Memory B cell (primary cell): ENCODE measurements at places on chromosomes 3 and 15.

DNA sequence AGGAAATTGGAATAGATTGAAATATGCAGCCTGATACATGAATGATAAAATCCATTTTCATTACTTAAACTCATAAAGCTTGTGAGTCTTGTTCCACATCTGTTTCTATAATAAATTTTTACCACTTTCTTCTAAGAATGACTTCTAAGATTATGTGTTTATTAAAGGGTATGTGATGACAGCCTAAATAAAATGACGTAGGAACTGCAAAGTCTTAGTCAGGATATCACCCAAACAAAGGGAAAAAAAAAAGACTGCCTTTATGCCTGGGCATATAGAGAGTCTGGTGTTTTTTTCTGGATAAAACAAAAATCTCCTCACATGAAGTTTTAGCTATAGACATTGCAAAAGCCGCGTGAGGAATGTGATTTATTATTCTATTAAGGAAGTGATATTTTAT lies 844.0 kb downstream of the DIPK2A start:
- DNase-seq: no peak

DNA sequence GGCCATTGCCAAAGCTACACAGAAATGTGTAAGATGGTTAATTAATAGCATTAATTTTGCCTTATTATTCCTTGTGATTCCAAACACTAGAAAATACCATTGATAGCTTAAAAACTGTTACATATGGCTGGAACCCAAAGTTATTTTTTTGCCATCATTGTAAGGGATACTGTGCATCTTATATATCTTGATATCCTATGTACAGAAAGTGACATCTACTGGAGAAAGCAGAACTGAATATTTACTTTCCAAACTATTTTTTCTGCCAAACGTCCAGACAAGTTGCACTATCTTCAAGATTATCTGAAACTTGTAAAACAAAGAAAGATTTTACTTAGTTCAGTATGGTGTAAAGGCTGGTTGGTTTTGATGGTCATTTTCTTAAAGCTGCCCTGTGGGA lies 33.3 kb upstream of the MEIS2 start:
- DNase-seq: no peak

DNA sequence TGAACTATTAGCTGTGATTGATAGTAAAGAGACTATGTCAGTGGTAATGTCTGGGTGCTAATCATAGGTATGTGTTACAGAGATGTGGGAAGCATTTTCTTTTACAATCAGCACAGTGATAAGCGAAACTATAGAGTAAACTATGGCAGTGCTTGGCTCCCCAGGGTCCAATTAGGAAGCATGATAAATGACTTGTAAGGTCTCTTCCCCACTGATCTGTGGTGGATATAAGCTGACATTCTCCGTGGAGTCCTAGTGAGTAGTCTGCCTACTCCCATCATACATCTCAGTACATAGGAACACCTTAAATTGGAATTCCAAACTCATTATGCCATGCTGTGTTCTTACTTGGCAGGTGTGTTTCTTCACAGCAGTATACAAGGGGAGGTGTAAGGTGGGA lies 204.2 kb downstream of the GAP43 start:
- DNase-seq: no peak

DNA sequence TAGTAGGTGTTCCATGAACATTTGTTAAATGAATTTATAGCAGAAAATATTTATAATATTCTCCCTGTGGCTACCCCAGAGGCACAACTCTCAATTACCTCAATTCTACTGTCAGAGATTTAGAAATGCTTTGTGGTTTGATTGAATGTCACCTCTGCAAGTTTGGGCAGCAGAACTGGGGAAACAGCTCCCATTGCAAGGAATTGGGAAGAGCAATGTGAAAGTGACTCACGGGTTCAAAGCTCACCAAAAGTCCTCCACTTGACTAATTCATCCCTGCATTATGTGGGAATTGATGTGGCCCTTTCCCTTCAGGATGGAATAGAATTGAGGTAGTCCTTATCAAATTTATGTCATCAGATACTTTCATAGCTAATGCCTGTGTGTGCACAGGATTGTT lies 562.7 kb downstream of the MFSD1 start:
- no peak for DNase-seq

- DNase-seq: no peak
These were observed 796.2 kb downstream of the NR2F2 start for GRCh38 chr15:97126553-97127233.

- DNase-seq: no peak
These were observed 338.5 kb upstream of the ONECUT1 start for GRCh38 chr15:53128652-53129051.

DNA sequence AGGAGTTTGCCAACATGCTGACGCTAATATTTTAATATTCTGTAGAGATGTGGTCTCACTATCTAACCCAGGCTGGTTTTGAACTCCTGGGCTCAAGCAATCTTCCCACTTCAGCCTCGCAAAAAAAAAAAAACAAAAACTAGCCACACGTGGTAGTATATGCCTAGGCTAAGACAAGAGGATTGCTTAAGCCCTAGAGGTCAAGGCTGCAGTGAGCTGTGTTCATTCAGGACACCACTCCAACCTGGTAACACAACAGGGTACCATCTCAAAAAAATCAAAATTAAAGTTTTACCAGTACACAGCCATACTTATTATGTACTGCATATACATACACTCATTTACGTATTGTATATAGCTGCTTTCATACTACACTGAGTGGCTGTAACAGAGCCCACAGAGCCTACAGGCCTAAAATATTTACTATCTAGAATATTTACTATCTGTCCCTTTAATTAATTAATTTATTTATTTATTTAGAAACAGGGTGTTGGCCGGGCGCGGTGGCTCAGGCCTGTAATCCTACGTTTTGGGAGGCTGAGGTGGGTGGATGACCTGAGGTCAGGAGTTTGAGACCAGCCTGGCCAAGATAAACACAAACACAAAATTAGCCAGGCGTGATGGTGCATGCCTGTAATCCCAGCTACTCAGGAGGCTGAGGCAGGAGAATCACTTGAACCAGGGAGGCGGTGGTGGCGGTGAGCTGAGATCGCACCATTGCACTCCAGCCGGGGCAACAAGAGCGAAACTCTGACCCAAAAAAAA lies 23.2 kb downstream of the SMARCC1 start:
- no peak for DNase-seq

- no peak for DNase-seq
These were observed 84.7 kb downstream of the RBPMS2 start for GRCh38 chr15:64690578-64691296.

DNA sequence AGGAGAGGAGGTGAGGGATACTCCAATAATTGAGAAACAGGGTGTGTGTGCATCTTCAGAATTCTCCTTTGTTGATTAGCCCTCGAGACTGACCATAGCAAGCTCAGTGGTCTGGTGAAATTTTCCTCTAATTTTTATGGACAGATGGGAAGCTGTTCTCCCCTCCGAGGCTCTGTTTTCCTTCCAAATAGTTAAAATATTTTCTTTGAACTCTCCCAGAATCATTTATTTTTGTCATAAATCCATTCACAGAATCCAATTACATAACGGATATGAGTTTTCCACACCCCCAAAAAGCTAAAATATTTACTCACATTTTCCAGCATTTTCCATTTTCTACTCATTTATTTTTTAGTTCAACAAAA lies 36.5 kb downstream of the QTRT2 start:
- DNase-seq: no peak

DNA sequence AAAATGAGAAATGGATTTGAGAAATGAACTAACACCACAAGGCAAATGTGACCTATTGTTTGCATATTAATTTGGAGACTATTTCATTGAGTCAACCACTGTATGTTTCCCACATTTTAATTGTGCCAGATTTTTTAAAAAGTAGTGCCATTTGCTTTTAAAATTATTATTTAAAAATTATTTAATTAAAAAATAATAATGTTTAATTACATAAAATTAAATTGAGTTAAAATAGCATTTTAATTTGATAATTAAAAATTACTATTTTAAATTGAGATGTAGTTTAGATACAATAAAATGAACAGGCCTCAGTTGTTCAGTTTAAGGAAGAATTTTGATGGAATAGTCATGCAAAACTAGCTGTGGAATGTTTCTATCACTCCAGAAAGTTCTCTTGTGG lies 62.7 kb upstream of the GATM start:
- DNase-seq: no peak

DNA sequence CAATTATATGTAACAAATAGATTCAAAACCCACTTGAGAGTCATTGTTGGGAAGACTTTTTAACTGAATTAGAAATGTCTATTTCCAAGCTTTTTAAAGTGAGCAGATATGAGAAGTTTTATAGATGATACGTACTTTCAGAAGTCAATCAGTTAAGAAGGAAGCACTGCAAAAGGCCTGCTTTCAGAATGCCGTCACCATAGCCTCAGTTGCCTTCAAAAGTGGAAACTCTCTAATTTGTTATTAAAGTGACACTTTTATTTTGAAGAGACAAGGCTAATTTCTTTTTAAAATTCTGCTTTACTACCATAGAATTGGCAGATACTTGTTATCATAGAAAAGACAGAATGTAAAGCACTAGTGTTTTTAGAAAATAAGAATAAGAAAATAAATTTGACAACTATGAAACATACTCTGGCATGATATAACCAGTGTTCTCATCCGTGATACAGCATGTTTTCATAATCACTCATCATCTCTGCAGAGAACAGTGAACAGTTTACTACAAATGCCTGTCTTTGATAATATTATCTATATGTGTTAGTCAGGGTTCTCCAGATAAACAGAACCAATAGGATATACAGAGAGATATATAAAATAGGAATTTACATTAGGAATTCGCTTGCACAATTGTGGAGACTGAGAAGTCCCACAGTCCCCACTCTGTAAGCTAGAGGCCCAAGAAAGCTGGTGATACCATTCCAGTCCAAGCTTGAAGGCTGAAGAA lies 7.0 kb upstream of the PLD1 start:
- DNase-seq: no peak
